ENCODE measurements at places on chromosomes 6 and 20.

DNA sequence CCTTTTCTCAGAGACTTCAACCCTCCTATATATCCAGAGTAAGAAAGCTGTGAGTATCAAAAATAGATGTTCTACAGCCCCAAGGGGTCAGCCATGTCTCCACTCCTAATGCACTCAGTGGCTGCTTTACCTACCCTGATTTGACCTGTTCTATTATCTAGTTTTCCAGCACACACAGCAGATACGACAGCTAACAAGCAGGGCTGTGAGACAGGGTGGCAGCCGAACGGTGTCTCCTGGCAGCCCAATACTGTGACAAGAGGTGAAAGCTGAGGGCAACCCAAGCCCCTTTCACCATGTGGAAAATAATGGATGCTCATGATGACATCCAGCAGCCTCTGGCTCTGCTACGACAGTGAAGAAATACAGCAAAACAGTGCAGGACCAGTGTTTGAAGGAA lies 67.9 kb downstream of the KIF13A start:
- no peak for DNase-seq

- DNase-seq: no peak
Measured at GRCh38 chr20:56166781-56167465, 81.6 kb upstream of the MC3R start.

GRCh38 chr6:160127270-160128124 lies 5.9 kb downstream of the SLC22A1 start:
- no peak for DNase-seq

DNA sequence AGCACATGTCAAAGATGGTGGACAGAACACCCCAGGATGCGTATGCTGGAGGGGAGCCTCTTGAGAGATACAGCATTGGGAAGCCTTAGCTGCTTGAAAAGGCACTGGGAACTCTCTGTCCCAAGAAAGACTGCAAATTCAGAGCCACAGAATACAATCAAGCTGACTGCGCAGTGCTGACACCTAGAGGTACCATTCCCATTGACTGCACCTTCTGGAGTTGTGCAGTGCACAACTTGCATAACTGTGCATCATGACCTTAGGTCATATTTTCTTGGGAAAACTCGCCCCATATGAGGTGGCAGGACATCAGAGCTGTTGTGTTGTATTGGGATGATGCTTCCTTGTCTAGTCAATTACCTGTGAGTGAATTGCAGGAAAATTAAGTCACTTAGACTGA lies 646.5 kb upstream of the NOX3 start:
- DNase-seq: no peak

GRCh38 chr6:105991561-105992314 lies 94.4 kb upstream of the PRDM1 start:
- DNase-seq: no peak

DNA sequence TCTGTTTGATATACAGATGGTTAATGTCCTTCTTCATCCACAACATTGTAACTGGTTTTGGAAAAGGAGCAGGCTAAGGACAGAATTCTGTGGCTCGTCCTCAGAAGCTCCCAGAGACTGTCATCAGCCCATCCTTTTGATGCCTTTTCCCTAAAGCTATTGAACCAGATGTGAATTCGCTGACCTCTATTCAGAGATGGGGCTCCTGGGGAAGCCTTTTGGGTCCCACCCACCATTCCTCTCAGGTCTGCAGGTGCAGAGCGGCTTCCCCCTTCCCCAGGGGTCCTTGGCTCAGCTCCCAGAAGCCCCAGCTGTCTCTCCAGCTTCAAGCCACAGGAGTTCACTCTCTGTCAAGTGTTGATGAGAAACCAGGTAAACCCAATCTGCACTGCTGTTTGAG lies 191.7 kb downstream of the SMOC2 start:
- DNase-seq: no peak

- no peak for DNase-seq
Measured at GRCh38 chr20:47305667-47306066, 50.8 kb downstream of the ZMYND8 start.

DNA sequence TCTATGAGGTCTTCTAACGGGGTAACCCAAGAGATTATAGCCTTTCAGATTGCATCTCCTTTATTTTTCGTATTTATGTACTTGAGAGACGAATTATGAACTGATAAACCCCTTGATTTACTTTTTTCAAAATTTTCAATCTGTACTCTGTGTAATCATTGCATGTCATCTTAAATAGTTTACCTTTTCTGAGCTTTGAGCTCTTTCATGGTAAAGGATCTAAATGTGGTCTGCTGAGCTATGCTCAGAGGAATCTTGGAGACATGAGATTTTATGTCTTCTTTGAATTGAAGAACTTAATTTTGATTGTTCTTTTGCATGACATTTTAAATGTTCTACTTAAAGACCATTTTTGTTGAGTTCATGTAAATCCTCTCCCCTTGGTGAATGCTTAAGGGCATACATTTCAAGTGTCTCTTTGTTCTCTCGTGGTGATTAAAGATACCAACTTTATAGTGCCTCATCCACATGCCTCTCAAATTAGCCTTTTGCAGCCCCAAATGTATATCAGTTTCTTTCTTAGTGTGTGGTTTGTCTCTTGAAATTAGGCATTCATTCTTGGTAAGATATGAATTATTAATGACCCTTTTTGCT lies 116.3 kb upstream of the SCGN start:
- DNase-seq: no peak

GRCh38 chr20:58759947-58760346 lies 67.3 kb downstream of the NPEPL1 start:
- no peak for DNase-seq

Data from cerebellar nuclear complex (tissue), 1 donor.